ENCODE measurements at places on chromosomes 2 and 18. TPM values are rescaled to one million over a fixed set of nuclear protein-coding genes. Genes with fewer than 3 reads are reported as not detected.

- DNase-seq = no peak
Measured at GRCh38 chr2:239596253-239596652, 195.4 kb upstream of the HDAC4 start.

- no peak for DNase-seq
Measured at GRCh38 chr2:40719414-40719813, 267.5 kb upstream of the SLC8A1 start.

DNA sequence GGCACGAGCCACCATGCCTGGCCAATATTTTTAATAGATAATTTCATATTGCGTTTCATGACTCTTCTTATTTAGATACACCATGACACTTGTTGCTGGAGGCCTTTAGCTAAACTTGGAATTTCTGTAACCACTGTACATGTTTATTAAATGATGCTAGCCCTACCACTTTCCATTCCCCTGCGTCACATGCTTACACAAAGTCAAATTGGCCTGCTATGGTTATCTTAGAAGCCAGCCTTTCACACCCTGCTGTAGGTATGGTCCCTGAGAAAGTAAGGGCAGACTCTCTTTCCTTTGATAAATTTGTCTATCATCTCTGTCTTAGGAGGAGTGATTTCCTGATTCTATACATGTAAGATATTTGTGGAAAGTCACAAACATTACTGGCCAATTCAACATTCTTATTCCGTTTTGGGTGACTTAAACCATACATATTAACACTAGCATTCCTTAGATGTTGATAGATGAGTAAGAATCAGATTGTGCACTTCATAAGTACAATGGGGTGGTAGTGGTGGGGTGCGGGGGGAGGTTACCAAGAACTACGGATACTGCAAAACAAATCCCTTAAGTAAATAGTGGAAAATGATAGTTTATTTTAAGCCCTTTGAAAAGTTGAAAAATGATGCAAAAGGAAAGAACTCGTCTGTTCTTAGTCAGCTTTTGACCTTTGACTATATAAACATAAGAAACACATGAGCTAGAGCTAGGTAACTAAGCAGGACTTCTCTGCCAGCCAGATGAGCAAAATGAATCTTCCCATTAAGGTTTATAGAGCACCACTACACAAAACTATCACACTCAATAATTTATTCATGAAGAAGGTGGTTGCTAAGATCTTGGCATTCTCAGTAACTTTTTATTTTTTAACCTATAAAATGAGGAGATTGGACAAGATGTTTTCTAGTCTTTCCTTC is 7.9 kb upstream of the NDUFV2 start:
- DNase-seq = no peak

GRCh38 chr2:192655916-192656315 is 461.2 kb upstream of the TMEFF2 start:
- DNase-seq = no peak

DNA sequence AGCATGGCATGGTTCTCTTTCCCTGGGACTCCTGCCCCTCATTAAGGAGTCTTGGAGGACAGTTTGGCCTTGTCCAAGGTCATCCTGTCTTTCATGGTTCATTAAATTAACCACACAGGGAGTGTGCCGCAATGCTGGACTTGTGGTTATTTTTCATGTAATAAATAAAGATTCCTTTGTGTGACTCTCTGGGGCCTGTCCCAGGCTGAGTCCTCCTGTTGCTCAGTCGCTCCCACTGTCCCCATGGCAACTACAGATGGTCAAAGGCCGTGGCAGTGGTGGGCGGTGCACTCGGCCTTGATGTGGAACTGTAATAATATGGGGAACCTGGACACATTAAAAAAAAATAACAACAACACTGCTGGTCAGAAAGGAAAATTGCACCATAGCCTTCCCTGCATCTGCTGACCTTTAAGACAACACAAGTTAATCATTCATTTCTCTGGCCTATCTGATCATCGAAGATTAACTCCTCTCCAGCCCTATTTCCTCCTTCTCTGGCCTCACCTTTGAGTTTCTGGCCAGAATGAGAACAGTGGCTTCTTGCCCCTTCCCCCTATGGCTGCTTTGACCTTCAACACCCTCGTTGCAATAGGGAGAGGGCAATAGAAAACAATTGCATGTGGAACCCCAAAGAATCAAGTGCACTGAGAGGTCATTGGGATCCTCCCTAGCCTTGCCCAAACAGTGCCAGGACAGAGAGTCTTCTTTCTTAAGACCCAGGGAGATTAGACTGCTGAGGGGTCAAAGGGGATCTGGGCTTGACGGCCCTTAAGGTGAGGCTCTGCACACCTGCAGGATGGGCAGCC is 44.7 kb downstream of the PSD4 start:
- no peak for DNase-seq

DNA sequence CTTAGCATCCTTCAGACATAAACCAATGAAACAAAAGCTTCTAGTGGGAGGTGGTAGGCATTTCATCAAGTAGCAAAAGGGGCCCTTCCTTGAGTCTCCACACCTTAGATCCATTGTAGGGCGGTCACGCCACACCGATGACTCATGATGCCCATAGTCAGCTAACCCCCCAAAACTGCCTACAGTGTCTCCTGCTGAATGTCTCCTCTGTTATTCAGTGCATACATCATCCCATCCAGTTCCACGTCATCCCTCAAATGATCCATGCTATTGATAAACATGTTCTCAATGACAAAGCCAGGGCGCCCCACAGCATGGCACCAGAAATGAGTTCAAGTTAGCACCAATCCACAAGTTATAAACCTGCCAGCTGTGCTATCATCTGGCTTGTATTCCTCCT is 57.4 kb upstream of the ACKR3 start:
- no peak for DNase-seq

GRCh38 chr2:70975237-70975636 is 3.2 kb upstream of the ANKRD53 start:
- DNase-seq = no peak

DNA sequence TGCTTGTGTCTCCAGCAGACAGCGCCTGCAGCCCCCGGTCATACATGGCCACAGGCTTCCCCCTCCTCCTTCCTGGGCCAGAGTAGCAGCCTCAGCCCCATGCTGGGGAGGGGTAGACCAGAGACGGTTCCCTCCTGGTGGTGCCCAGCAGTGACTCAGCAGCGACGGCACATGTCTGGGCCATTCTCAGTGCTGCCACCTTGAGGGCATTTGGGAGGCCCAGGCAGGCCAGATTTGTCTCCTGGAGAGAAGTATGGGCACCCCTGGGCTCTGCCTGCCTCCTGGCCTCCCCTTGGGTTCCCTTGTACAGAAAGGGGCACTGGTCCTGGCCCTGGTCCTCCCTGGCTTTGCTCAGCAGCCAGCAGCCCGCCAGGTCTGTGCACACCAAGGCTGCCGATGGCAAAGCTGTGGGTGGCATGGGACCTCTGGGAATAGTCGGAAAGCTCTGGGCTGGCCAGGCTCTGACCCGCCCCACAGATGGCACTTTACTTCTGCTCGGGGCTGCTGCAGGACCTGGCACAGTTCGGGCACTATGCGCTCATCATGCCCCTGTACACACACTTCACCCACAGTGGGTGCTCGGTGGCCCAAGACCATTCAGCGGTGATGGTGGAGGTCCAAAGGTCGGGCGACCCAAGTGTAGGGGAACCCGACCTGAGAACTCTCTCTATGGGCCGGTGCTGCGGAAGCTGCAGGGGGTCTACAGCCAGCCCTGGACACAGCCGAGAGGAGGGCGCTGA is 11.4 kb upstream of the ALPI start:
- DNase-seq = peak; percentile 78

- DNase-seq = no peak
Measured at GRCh38 chr2:218811382-218811781, 20.2 kb downstream of the PRKAG3 start.

- DNase-seq = no peak
Measured at GRCh38 chr2:100283724-100284501, 38.4 kb downstream of the LONRF2 start.

GRCh38 chr18:77151772-77152520 is 19.4 kb upstream of the MBP start:
- no peak for DNase-seq

- no peak for DNase-seq
Measured at GRCh38 chr18:56815926-56816325, 164.8 kb downstream of the WDR7 start.

GRCh38 chr2:111640480-111640879 is 243.5 kb downstream of the ANAPC1 start:
- DNase-seq = no peak

- no peak for DNase-seq
Measured at GRCh38 chr2:127694986-127695385, 6.3 kb upstream of the SFT2D3 start.

- no peak for DNase-seq
Measured at GRCh38 chr2:146301287-146301686, 1543.5 kb upstream of the ACVR2A start.

- DNase-seq = peak; percentile 53
Measured at GRCh38 chr2:109736177-109736827, 57.8 kb upstream of the RGPD5 start.

DNA sequence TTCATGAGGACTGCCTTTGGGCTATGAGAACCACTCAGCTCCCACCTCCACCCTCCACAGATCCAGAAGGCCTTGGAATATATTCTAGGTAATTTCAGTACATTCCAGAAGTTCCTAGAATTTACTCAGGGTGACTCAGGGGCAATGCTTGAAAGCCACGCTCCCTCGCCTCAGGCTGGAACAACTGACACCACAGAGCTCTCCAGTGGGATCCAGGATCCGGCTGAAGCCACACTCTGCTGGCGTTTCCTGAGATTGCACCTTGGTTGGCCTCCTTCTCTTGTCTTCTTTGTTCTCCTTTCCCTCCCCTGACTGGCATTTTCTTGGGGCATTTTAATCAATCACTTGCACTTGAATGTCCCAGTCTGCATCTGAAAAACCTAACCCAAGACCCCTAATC is 92.6 kb upstream of the KCNE4 start:
- DNase-seq = peak; percentile 79

DNA sequence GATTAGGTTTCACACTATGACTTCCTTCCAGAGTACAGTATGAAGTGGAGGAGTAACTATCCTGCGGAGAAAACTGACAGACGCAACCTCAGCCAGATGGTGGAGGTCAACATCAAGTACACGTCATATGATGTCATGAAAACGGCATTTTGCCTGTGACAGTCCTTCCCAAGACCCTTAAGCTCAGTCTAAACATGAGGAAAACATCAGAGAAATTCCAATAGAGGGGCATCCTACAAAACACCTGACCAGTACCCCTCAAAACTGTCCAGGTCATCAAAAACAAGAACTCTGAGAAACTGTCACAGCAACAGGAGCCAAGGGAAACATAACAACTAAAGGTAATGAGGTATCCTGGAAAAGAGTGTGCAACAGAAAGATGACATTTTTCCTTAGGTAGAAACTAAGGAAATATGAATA is 1.7 kb downstream of the RNU4ATAC start:
- DNase-seq = no peak

DNA sequence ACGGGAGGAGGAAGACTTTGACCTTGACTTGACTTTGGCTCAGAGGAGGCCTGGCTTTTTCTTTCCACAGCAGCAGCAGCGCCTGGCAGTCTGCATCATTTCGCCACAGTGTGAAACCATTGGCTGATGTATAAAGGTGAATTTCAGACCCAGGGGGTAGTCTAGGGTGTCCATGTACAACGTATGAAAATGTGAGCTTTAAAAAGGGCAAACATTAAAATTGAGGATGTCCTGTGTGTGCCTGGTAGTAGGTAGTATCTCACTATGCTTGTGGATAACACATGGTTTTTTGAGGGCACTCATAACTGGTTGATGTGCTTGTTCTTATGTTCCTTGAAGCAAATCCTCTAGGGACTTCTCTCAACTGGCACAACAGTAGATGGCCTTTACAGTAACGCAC is 86.1 kb downstream of the LPIN1 start:
- DNase-seq = no peak

- no peak for DNase-seq
Measured at GRCh38 chr18:32598144-32598543, 127.5 kb upstream of the GAREM1 start.

DNA sequence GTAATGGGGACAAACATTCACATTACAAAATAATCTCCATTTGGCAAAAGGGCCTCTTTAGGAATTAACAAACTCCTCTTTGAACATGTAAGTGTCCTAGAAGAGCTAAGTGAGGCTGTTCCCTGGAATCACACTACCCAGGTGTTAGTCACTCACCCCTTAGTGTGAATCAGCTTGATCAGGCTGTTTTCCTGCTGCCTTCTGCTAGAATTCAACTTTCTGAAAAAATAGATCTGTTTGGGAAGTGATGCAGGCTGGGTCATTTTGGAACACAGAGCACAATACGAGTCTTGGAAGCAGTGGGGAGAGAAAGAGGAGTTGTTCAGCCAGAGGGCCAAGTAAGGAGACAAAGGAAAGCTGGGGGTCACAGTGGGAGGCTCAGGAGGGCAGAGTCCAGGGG is 40.0 kb downstream of the TTC32 start:
- DNase-seq = no peak

DNA sequence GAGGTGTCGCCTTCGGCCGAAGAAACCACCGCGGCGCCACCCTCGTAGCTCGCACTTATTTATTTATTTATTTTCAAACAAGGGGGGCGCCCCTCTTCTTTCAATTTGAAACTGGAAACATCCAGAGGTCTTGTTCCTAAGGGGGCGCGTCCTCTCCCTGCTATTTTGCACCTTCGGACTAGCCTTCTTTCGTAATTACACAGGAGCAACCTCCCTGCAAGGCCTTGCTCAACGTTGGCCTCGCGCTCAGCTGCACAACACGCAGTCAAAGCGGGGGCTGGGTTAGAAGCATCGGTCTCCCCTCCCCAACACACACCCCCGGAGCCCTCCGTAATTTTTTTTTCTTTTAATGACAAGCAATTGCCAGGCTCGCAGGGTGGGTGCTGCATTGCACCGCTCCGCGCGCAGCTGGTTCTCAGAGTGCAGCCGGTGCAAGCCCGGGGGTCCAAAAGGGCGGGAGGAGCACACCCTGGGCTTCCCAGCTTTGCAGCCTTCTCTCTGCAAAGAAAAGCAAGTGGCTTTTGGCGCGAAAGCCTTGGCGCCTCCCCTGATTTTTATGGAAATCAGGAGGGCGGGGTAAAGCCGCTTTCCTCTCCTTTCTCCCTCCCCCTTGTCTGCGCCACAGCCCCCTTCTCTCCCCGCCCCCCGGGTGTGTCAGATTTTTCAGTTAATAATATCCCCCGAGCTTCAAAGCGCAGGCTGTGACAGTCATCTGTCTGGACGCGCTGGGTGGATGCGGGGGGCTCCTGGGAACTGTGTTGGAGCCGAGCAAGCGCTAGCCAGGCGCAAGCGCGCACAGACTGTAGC is at the start of gene MYCN:
Gene MYCN (plus strand): TSS at position 697 of the 807 bp plus-strand sequence. CDS start 1,515 bp downstream, outside the sequence.
- peak; percentile 97 for DNase-seq

GNAL gene
- 7.5 TPM for polyA plus RNA-seq

FIGN gene
- 23.6 TPM for polyA plus RNA-seq

AGAP1 gene
- 16.4 TPM for polyA plus RNA-seq

STEAP3 gene
- polyA plus RNA-seq = 7.5 TPM

KIF5C gene
- polyA plus RNA-seq = 37.8 TPM

IL36RN gene
- not detected for polyA plus RNA-seq

PLB1 gene
- polyA plus RNA-seq = not detected

TRABD2A gene
- 5.5 TPM for polyA plus RNA-seq

SLC40A1 gene
- polyA plus RNA-seq = 0.10 TPM

Measured in GM23338 (cell line).